Activated naive CD4-positive, alpha-beta T cell treated with anti-CD3 and anti-CD28 coated beads for 36 hours (primary cell): ENCODE measurements at places on chromosomes 11 and 22. TPM values are rescaled to one million over a fixed set of nuclear protein-coding genes. Genes with fewer than 3 reads are reported as not detected.
A peak's percentile ranks its signal among the peaks of the same experiment; 100 is the strongest.

The IGSF22 gene
- total RNA-seq, result 1.2 TPM

The SHISA8 gene
- total RNA-seq, result 1.7 TPM

The FAM227A gene
- 0.36 TPM for total RNA-seq

DNA sequence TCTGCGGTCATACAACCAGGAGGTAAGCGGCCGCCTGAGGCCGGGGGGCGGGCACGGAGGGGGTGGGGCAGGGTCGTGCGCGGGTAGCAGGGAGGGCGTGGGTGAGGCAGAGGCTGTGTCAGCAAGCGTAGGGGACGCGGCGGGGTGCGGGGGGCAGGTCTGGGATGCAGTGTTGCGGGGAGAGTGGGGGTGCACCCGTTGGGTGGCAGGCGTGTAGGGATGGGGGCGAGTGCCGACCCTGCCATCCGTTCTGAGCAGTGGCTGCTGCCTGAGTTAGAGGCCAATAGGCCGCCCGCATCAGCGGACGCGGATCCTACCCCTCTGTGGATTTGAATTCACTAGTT, 1.4 kb downstream of the RIC8A start:
- no peaks in the 10 kb centered on the region for H3K27me3 ChIP-seq
- peak overlapping the region; percentile 96 for H3K4me3 ChIP-seq
- peaks cover 55% of the 10 kb centered on the region for H3K4me1 ChIP-seq
- H3K27ac ChIP-seq, result peak overlapping the region; percentile 98

GRCh38 chr11:89612096-89612495, 98.0 kb upstream of the TRIM77 start:
- DNase-seq, result no peak
- H3K4me3 ChIP-seq, result no peak overlapping the region
- H3K36me3 ChIP-seq, result no peaks in the 10 kb centered on the region
- no peak overlapping the region for H3K27ac ChIP-seq
- H3K4me1 ChIP-seq, result no peaks in the 10 kb centered on the region
- no peaks in the 10 kb centered on the region for H3K27me3 ChIP-seq

The IL17REL gene
- 0.15 TPM for total RNA-seq

DNA sequence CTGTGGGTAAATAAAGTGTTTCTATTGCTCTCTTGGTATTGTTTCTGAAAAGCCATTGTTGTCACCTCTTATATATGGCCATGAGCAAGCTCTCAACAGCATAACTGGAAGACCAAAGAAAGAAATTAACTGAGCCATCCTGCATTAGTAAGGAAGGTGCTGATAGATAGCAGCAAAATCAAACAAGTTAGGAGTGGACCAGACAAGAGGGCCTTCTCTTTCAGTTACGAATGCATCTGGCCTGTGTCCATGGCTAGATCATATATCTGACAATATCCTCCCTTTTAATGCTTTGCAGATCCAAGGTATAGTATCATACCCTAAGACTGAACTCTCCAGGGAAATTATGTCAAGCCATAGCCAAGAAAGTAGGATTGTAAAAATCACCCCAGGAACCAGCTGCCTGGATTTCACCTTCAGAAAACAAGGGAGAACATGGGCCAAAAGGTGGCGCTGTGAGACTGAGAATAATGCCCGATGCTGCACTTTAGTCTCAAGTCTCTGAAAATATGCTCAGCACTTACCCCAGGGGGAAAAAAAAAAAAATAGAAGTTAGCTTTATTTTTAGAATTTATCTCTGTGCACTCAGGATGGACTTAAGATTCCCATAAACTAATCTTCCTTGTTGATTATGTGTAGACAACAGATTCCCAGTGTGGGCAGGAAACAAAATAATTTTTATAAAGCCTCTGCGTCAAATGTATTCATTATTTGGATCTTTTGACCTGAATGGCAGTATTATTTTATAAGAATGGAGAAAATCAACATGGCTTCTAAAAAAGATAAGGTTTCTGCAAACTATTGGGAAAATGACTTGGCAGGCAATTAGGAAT, 415.1 kb downstream of the ETS1 start:
- DNase-seq, result peak; percentile 96
- no peak overlapping the region for H3K4me3 ChIP-seq
- no peaks in the 10 kb centered on the region for H3K36me3 ChIP-seq
- H3K27ac ChIP-seq, result no peak overlapping the region
- H3K27me3 ChIP-seq, result no peaks in the 10 kb centered on the region

DNA sequence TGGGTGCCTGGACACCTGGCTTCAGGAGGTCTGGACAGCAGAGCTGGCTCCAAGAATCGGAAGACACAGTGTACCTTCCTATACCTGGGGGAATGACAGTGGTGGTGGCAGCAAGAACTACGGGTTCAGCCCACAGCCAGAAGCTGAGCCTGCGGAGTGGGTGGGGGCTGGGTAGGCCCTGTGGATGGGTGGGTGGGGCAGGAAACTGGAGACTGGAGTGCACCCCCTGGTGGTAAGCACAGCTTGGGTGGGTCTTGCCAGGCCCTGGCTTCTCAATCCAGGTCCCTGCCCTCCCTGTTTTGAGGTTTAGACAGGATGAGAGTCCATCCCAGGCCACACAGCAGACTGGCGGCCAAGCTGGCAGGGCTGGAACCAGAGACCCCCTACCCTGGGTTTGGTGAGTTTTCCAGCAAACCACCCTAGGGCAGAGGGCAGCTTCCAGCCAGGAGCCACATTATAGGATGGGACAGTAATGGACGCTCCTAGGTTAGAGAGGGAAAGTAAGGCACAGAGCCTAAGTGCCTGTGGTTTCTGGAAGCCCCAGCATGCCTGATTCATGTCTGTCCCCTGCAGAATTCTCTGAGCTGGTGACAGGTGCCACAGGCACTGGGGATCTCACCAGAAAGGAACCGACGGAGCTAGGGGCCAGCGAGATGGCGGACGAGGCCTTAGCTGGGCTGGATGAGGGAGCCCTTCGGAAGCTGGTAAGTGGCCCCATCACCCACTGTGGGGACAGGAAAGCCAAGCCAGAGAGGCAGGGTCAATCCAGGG, 1.7 kb downstream of the SMTN start:
- H3K4me3 ChIP-seq, result peak overlapping the region; percentile 79
- no peaks in the 10 kb centered on the region for H3K27me3 ChIP-seq
- DNase-seq, result peak; percentile 79
- no peak overlapping the region for H3K27ac ChIP-seq
